SK-N-SH (cell line): ENCODE measurements at places on chromosomes 13 and 19.

- DNase-seq, result no peak
Measured at GRCh38 chr13:33639158-33639557, 178.8 kb upstream of the RFC3 start.

DNA sequence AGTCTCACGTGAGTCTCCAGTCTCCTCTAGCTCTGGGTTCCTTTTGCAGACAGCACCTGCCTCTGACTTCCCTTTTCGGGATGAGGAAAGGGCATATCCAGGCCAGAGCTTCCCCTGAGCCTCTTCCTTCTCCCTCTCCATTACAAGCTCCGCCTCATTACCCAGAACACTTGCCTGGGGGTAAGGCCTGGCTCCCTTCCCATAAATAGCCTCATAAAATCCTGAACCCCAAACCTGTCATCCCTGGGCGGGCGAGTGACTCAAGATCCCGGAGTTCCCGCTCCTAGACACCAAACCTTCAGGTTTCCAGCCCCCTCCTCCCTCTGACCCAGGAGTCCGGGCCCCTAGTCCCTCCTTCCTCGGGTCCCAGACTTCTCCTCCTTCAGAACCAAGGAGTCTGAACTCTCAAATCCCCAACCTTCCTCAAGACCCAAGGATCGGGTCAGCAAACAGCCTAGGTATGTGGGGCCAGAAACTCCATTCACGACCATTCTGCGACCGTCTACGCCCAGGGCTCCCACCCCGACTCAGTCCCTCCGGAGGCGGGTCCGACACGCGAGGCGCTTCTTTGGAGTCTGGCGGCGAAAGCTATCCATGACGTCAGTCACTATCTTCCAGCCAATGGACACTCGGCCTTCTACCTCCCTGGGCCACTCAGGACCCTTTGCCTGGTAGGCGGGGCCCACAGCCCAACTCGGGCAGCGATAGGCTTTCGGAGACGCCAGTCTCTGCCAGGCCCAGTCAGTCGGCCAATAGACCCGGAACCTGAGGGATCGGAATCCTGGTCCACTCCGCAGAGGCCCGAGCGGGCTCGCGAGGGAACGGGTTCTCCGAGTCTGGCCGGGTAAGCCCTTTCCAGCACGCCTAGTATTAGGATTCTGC, 6.5 kb upstream of the CNFN start:
- peak; percentile 98 for DNase-seq

GRCh38 chr13:73981595-73981994, 152.6 kb downstream of the KLF12 start:
- no peak for DNase-seq

GRCh38 chr13:32830336-32831031, 185.7 kb upstream of the KL start:
- DNase-seq, result no peak

GRCh38 chr13:100546713-100547405, 41.7 kb downstream of the GGACT start:
- DNase-seq, result peak; percentile 32
